Activated CD4-positive, alpha-beta memory T cell treated with anti-CD3 and anti-CD28 coated beads, Interleukin-2, amount 10 ng/mL, durations not matched to agents 7 days and 5 days (primary cell): ENCODE measurements at places on chromosomes 11 and 22.

DNA sequence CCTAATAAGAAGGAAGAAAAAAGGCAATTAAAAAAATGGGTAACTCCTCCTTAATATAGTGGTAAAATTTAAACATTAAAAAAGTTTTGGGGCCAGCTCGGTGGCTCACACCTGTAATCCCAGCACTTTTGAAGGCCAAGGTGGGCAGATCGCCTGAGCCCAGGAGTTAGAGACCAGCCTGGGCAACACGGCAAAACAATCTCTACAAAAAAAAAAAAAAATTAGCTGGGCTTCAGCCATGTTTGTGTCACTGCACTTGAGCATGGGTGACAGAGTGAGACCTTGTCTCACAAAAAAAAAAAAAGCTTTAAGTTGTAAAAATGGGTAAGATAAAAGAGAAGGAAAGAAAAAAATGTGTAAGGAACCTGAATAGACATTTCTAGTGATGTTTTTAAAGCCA is 11.3 kb upstream of the FBXO3 start:
- H3K27me3 ChIP-seq = peaks cover 43% of the 10 kb centered on the region
- no peak for DNase-seq
- H3K27ac ChIP-seq = no peak overlapping the region
- H3K4me3 ChIP-seq = no peak overlapping the region

- H3K27me3 ChIP-seq = no peaks in the 10 kb centered on the region
- no peak overlapping the region for H3K4me3 ChIP-seq
- H3K4me1 ChIP-seq = peaks cover 5% of the 10 kb centered on the region
- no peak for DNase-seq
Observed at GRCh38 chr22:45686004-45686403, 14.4 kb downstream of the ATXN10 start.

DNA sequence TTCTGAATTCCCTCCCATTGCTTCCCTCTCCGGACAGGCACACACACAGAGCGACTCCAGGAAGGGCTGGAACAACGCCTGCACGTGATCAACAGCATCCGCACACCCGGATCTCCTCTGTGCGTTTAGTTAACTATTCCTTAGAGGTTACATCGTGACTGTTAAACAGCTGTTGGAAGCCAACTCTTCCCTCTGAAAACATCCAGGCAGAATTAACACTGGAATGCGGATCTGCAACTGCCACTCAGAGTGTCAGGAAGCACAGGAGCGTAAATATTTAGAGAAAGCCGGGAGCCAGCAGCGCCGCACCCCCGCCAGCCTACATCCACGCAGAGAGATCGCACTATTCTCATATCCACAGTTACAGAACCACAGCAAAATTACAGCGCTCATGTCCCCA is 46.2 kb downstream of the SHANK2 start:
- no peak overlapping the region for H3K27ac ChIP-seq
- no peaks in the 10 kb centered on the region for H3K27me3 ChIP-seq
- DNase-seq = no peak
- H3K36me3 ChIP-seq = no peaks in the 10 kb centered on the region

DNA sequence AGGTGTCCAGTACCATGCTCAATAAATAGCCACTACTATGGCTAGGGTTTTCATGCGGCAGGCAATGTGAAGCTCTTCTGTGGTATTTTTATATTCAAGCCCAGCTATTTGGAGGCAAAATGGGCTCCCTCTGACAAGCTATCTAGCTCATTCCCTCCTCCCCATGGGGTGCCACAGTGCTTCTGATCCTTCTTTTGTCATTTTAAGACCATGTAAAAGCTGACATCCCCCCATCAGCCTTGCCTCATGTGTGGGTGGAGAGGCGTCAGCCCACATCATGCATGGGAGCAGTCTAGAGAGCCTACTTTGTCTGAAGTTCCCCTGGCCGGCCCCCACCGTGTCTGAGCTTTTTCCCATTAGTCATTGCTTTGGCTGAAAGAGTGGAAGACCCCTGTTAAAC is 59.8 kb downstream of the NAV2 start:
- H3K27me3 ChIP-seq = peaks cover 55% of the 10 kb centered on the region
- DNase-seq = no peak
- H3K36me3 ChIP-seq = no peaks in the 10 kb centered on the region
- H3K4me1 ChIP-seq = peaks cover 5% of the 10 kb centered on the region
- no peak overlapping the region for H3K4me3 ChIP-seq
- H3K27ac ChIP-seq = no peak overlapping the region

- H3K36me3 ChIP-seq = peaks cover 17% of the 10 kb centered on the region
- H3K4me1 ChIP-seq = peaks cover 41% of the 10 kb centered on the region
- H3K27me3 ChIP-seq = peaks cover 7% of the 10 kb centered on the region
- DNase-seq = no peak
Observed at GRCh38 chr11:13923182-13923581, 39.3 kb upstream of the SPON1 start.
